ENCODE measurements at places on chromosomes 2 and 18.

DNA sequence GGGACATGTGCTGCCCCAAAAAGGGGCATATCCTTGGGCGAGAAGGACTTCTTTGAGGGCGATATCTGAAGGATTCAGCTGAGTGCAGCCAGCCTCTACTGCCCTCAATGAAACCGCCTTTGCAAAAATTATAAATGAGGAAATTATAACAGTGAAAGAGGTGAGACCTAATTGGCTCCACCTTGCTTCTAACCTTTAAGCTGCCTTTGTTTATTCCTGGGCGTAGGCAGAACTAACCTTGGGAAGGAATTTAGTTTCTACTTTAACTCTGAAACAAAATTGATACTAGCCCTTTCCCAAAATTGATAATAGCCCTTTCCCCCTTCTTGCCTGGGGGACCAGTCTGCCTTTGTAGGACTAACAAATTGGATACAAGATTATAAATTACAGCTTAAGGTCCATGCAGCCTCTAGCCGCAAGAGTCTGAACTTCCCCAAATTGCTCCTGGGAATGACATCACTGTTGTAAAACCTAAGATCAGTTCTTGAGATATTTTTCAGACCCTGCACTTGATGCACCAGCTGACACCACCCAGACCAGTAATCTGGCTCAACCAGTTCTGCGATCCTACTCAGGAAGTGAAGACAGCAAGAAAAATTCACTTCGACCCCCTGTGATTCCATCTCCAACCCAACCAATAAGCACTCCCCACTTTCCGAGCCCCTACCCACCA lies 36.0 kb upstream of the ASAP2 start:
- no peak for DNase-seq

DNA sequence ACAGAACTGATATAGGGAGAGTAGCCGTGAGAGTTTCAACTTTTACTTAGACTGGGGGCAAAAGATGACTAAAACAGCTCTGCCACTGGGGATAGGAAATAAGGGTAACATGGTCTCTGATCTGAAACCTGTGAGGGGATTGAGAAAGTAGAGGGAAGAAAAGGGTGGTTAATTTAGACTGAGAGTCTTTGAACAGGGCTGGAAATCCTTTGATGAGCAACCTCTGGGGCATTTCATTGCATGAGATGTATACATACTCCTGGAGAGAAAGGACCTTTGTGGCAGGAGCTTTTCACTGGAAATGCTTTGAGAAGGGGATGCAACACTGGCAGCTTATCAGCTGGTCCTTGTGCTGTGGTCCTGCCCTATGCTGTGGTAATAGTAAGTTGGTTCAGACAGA lies 9.4 kb downstream of the GALNT1 start:
- DNase-seq: no peak

DNA sequence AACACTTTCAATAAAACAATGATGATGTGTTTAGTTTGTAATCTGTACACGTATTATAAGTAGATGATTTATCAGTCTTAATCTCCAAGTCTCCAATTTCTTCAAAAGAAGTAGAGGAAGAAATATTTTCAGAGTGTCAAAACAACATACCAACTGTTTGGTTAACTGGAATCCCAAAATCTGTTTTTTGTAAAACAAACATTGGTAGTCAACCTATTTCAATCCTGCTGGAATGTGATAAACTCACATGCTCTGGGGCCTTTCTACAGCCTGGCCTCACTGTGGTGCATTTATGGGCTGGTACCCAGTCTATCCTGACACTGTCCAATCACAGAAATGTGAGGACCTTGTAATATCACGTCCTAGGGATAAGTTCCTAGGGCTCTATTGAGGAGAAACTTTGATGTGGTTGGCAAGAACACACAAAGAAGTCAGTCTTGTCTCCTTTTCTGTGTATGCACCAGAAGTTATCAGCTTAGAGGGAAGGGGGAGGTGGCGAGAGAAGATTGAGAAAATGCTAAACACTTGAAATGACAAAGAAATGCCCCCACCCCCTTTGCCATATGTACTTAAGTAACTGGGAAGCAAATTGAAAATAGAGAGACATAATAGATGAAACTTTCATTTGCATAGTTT lies 47.2 kb downstream of the PRKRA start:
- DNase-seq: no peak

GRCh38 chr2:85704038-85704437 lies 9.9 kb downstream of the GNLY start:
- no peak for DNase-seq

- DNase-seq: no peak
These were observed 317.2 kb upstream of the CDH2 start for GRCh38 chr18:28494151-28494550.

DNA sequence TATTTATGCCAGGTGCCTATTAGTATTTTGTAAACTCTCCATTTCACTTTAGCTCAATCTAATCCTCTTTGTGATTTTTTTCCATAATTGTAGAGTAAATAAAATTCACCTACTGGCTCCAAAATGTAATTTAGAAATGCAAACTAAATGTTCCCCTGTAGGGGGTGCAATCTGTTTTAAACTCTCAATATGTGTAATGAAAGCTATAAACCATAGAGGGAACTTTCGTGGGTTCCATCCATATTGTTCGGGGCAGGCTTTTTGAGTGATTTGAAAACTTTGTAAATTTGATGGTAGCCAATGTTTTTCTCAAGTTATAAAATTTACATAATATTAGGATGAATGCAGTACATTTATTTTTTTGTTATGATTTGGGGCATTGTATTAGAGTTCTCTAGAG lies 49.4 kb downstream of the TSPYL6 start:
- peak; percentile 75 for DNase-seq

DNA sequence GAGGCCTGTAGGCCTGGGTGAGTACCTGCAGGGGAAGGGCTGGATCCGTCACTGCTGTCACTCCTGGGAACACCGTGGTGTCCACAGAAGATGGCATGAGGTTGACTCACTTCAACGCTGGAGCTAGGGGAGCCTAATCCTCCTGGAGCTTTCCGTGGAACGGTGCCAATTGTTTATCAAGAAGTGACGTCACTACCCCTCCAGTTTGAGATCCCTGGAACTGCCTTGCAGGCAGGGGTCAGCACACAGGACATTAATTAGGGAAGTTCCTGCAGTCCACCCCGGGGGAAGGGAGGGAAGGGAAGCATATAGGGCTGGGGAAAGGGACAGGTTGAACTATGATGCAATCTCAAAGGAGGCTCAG lies 408.6 kb downstream of the GALR1 start:
- no peak for DNase-seq

DNA sequence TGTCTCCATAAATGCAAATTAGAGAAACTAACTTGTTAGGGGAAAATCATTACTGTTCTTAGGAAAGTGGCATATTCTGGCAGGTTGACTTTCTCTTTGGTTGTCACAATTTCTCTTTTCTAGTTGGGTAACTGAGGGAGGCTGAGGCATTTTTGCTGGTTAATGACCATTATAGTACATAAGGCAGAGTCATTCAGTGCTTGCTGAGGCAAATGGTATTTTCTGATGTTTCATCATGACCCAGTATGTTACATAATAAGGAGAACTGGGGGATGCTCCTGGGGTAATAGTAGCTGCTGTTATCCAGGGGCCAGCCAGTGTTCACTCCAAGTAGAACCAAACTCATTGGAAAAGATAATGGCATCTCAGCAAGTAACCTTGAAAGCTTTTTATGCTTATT lies 62.3 kb downstream of the ITGA6 start:
- no peak for DNase-seq

- DNase-seq: no peak
These were observed 23.5 kb upstream of the MTERF4 start for GRCh38 chr2:241125626-241126025.

DNA sequence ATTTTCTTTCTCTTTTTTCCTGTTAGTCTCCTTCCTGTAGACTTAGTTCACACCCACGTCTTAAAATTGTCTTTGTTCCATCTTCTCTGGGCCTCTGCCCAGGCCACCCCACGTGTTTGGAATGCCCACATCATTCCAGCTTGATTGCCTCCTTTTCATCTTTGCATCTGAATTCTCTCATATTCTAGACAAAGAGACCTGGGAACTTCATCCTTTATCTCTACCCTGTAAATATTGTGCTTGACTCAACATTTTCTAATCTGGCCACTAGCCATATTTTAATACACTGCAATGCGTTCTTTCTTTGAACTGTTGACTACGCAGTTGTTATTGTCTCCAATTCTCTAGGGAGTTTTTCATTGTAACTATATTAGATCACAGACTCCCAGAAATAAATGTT lies 187.5 kb upstream of the NRXN1 start:
- DNase-seq: no peak

- no peak for DNase-seq
These were observed 159.7 kb upstream of the WDSUB1 start for GRCh38 chr2:159446201-159446600.

GRCh38 chr2:193783681-193784080 lies 1588.9 kb upstream of the TMEFF2 start:
- DNase-seq: no peak

All from pons (tissue), 1 donor.